ENCODE measurements at places on chromosomes 11 and 22. TPM values are rescaled to one million over a fixed set of nuclear protein-coding genes. Genes with fewer than 3 reads are reported as not detected.

PGAP2 gene
- total RNA-seq, result 12.4 TPM

GGTLC3 gene
- total RNA-seq, result not detected

GVQW3 gene
- total RNA-seq, result 0.92 TPM

XRRA1 gene
- 15.2 TPM for total RNA-seq

DERL3 gene
- total RNA-seq, result 11.4 TPM

TUB gene
- total RNA-seq, result 24.8 TPM

DDI1 gene
- not detected for total RNA-seq

CTSW gene
- total RNA-seq, result 0.45 TPM
